ENCODE measurements at places on chromosomes 6 and 20.

GRCh38 chr20:11296951-11297350, 620.7 kb upstream of the BTBD3 start:
- no peak for DNase-seq

DNA sequence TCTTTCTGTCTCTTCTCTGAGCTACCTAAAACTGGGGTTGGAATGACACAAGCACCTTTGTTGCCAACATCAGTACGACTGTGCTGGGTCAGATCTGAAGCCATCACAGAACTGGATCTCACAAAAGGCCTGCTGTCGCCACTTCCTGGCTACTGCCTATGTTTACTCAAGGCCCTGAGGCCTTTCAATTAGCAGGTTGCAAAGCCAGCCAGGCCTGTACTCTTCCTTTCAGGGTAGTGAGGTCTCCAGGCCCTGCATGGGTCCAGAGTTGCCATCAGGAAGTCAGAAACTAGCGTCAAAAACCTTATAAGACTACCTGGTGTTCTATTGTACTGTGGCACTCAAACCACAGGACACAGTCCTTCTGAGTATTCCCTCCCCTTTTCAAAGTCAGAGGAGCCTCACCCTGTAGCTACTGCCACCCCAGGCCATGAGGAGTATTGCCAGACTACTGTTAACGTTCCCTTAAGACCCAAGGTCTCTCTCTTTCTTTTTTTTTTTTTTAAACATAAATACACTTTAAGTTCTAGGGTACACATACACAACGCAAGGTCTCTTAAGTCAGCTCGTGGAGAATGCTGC, 937.4 kb upstream of the GJE1 start:
- no peak for DNase-seq

DNA sequence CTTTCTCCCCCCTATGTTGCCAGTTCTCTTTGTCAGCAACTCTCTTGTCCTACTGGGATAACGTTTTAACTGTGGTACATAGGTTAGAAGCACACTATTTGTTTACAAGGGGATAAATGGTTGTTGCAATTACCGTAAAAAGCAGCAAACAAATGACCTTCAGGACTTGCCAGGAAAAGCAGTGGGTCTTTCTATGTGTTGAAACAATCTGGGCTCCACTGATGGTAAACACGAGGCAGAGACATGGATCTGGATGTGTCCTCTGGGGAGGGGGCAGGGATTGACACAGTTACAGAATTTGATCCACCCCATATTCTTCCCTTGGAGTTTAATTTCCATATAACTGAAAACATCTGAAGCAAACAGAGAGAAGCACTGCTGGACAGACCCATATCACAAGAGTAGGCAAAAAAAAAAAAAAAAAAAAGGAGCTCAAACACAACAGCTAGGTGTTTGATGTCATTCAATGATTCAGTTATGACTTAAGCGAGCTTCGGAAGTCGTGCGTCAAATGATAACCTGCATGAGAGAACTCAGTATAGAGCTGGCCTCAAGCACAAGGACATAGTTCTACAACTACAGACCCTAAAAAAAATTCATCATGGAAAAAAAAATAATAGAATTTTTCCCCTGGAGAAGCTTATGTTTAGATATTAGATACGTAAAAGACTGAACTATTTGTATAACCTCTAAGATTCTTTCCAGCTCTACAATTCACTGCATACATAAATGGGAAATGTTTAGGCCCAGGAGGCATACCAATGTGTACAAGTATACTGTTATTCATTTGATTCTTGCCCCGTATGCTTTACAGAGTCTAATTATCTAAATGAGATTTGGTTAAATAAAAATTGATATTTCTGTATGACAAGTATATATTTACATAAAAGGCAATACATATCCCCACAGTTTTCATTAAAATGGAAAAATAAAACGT, 127.7 kb downstream of the ALDH8A1 start:
- no peak for DNase-seq

- DNase-seq: no peak
Observed at GRCh38 chr6:5338177-5338960, 77.1 kb downstream of the FARS2 start.

GRCh38 chr6:135819665-135820064, 31.8 kb upstream of the PDE7B start:
- no peak for DNase-seq

- no peak for DNase-seq
Observed at GRCh38 chr20:2618815-2619214, 33.6 kb upstream of the NOP56 start.

DNA sequence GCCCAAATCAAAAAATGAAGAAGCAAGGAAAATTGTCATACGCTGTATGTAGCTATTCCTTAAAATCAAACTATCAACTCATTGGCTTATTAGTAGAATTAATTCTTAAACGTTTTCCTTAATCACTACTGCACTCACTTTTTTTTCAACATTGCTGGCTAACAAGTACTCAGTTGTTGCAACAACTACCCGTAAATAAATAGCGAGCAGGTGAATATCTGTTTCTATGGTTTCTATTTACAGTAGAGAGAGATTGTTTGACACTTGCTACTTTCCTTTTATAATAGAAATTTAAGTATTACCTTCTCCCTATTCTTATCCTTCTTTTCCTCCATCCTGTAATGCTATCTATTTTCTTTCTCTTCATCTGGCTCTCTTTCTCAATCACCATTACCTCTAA, 25.1 kb downstream of the FRK start:
- DNase-seq: no peak

DNA sequence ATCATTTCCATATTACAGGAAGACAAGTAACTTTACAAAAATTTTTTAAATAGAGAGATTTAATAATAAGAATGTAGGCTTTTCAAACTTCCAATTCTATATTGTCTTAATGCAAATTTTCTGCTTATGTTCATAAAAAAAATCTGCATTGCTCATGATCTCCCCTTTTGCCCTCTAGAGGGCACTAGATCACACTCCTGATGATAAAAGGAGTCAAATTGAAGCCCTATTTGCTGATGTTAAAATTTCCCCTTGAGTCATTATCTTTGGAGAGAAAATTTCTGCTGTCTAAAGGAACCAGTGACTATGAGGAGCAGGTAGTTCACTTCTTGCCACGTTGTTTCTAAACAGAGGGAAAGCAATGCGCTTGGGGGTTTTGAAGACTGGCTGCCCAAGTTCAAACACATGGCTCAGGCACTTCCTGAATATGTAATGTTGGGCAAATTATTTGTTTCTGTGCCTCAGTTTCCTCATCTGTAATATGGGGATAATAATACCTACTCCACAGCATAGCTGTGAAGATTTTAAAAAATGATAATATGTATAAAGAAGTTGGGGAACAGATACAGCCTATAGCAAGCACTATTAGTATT, 874.2 kb downstream of the TFAP2A start:
- DNase-seq: peak; percentile 19

GRCh38 chr6:134480593-134480992, 162.7 kb upstream of the SGK1 start:
- no peak for DNase-seq

- no peak for DNase-seq
Observed at GRCh38 chr20:55009066-55009465, 533.7 kb downstream of the DOK5 start.

GRCh38 chr20:58127701-58128111, 100.7 kb downstream of the ANKRD60 start:
- DNase-seq: no peak

DNA sequence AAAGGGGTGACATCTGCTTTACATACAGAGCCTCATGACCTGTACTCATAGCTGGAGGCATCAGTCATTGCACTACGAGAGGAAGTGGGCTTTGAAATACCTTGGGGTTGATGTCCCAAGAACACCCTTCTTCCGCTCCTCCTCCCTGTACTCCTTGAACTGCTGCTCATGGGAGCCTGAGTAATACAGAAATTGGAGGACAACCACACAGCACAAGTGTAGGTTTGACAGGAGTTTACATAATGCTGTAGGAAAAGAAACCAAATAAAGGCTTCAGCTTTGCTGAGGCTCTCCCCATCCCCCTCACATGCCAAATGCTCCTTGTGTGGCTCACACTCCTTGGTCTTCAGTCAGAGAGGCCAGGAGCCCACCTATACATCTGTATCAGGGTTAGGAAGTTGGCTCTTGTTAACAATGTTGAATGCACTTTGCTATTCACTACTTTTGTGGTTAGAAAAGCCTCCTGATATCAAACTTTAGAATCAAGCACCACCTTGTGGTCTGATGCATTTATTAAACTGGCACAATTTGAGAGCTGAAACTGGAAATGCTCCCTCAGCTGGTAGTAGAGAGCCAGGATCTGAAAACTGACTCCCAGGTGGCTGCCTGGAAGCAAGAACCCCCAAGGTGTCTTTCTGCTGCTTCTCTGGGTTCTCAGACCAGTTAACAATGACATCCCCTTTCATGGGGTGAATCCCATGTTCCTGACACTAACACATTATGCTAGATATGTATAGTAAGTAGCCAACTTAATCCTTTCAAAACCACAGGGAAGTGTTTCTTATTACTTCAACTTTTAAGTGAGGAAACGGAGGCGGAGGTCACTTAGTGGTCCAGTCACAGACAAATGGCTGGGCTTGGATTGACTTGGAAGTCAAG, 56.2 kb upstream of the EDN1 start:
- peak; percentile 86 for DNase-seq

DNA sequence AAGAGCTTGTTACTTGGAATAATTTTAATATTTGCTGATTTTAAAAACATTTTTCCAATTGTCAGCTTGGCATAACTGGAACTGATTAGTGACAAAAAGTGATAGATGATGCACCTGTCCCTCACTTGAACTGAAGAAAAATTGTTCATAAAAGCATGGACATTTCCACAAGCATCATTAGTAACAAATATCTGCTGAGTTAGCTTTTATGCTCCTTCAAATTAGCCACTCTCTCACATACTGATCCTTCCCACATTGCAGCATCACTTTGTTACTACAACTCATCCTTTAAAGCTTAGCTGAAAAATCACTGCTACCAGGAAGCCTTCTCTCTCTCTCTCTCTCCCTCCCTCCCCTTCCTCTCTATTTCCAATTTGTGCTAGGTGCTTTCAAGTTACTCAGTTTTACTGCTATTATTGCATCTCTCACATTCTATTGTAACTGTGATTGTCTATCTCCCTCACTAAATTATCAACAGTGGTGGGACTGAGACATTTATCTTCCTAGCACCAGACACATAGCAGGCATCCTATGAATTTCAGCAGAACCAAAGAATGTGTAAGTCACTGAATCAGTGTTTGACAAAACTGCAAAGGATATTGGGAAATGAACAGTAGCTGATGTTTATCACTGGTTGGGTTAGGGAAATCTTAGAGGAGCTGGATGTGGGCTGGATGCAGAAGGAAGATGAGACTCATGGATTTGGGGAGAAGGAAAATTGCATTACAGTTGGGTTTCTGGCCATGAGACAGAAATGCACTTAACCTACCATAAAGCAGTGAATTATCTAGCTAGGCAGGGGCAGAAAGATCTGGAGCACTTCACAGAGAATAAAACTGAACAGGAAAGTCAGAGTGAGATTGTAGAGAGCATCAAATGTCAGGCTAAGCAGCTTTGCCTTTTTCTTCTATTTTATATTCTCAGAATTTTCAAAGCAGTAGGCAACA, 128.4 kb upstream of the PLN start:
- no peak for DNase-seq

GRCh38 chr20:16095226-16095625, 478.0 kb downstream of the KIF16B start:
- no peak for DNase-seq

- DNase-seq: no peak
Observed at GRCh38 chr20:24669701-24670100, 200.3 kb downstream of the SYNDIG1 start.

DNA sequence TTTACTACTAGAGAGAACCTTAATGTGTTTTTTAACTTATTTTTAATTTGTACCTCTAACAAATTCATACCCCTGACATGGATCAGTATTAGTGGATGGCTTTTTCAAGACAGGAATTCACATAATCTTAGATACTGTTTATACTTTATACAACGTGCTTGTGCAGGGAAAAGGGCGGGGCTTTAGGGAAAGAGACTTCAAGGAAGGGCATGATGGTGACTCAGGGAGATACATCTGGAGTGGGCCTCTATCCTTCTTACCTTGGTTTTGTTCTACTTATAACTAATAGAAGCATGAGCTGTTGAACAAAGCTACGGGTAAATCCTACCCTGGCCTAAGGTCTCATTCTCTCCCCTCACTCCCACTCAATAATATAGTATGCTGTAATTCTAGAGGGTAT, 160.8 kb downstream of the C6orf58 start:
- no peak for DNase-seq

GRCh38 chr6:18264923-18265377, 620 bp upstream of the DEK start:
- DNase-seq: no peak

- DNase-seq: no peak
Observed at GRCh38 chr6:100469101-100469859, 4.6 kb upstream of the SIM1 start.

DNA sequence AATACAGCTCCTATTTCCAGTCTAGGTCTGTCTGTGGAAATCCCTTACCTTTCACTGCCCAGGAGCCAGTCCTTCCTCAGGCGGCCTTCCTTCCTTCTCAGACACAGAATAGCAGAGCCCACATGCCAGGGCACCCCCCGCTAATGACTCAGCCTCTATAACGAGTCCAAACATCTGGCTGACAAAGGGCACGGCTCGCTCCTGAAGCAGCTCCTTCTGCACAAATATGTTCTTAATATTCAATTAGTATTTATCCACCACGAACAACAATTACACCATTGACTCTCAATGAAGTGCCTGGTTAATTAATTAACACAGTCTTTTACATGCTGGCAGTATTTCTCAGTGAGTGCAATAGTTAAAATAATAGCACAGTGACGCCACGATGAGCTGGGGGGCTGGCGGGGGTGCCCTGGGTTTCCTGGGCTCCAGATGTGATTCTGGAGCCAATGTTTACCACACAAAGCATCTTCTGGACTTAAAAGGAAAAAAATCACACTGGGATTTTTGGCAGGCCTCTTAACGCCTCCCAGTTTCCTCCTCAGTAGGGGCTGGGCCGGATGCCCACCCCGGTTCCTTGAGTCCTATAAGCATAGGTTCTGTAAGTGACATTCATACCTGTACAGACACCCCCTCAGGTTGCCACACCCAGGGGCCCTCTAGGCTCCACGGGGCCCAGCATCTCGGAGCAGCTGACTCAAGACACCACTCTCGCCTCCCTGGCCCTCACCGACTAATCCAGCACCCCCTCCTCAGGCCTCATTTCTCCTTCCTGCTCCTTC, 158.6 kb upstream of the MLN start:
- no peak for DNase-seq

DNA sequence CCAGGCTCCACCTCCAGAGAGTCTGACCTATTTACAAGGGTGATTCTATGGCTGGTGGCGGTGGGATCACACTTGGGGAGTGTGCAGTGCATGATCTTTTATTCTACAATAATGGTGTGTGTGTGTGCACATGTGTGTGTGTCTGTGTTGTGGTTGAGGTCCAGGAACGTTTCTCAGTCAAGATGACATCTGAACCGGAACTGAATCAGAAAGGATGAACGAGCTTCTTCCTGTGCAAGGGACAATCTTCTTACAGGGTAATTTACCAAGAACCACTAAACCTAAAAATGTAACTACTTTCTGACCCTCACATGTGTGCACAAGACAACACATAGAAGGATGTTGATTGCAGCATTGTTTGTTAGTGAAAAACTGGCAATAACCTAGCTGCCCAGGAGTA, 8.6 kb downstream of the MMP9 start:
- no peak for DNase-seq

GRCh38 chr20:15033891-15034290, 696.5 kb upstream of the FLRT3 start:
- no peak for DNase-seq

GRCh38 chr6:149696901-149697300, 21.0 kb downstream of the LATS1 start:
- DNase-seq: no peak

GRCh38 chr6:34131326-34132290, 14.3 kb downstream of the GRM4 start:
- DNase-seq: no peak
